NCI-H526 treated with DMSO at 0.1 percent for 48 hours (cell line): ENCODE measurements at places on chromosomes 13 and 19.
A peak's percentile ranks its signal among the peaks of the same experiment; 100 is the strongest.

- no peak for DNase-seq
Measured at GRCh38 chr19:10538204-10538983, 5.3 kb upstream of the ATG4D start.

DNA sequence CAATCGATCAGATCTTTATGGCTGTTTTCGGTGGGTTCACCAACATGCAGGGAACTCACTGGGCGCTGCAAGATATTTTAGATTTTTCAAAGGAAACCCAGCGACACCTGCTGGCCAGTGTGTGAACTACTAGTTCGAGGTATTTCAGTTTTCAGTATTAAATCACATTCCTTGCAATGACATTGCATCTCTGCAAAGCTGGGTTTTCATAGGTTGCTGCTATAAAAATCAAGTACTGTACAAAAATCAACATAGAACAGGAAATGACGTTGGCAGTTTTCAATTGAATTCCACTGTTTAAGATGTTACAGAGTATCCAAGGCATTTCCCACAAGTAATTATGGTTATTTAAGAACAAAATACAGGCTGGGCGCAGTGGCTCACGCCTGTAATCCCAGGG is 17.6 kb downstream of the LIG1 start:
- no peak for DNase-seq

GRCh38 chr13:80058626-80059025 is 282.3 kb downstream of the SPRY2 start:
- no peak for DNase-seq

DNA sequence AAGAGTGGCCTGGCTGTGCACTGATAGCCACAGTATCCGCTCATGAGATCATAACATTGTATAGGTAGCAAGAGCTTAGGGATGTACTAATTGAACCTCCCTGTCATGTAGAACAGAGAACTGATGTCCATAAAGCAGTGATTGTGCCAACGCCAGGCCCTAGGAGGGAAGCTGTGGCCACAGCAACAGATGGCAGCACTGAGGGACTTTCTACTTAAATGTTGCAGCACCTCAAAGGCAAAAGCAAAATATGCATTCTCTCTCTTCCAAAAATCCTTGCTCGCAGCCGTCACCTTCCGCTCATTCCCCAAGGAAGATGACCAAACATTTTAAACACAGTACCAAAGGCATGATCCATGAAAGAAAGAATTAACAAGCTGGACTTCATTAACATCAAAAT is 32.3 kb downstream of the COL4A1 start:
- no peak for DNase-seq

DNA sequence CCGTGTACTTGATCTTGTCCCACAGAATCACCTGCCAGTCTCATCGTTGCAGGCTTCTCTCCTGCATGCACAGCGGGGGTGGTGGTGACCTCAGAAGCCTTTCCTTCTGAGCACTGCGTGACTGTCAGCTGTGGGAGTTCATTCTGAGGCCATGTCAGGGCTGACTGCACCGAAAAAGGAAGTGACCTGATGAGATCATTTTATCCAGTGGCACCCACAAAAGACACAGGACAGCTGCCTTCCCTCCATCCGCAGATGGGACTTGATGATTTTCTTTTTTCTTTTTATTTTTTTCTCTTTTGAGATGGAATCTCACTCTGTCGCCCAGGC is 89.7 kb downstream of the RAB20 start:
- no peak for DNase-seq

DNA sequence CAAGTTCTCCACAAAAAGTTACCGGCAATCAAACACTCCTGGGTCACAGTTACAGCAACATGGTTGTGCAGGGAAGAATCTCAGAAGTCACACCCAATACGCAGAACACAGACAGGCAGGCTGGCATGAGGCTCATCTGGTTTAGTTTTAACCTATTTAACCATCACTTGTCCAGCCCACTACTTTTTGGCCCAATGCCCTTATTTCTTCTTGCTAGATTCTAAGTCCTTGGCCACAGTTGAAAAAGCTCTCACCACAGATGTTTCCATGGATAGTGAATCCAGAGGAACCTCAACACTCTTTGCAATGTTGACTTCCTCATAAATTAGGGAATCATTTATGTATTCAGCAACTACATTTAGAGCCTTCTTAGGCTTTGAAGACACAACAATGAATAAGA is 50.7 kb upstream of the FNDC3A start:
- no peak for DNase-seq

DNA sequence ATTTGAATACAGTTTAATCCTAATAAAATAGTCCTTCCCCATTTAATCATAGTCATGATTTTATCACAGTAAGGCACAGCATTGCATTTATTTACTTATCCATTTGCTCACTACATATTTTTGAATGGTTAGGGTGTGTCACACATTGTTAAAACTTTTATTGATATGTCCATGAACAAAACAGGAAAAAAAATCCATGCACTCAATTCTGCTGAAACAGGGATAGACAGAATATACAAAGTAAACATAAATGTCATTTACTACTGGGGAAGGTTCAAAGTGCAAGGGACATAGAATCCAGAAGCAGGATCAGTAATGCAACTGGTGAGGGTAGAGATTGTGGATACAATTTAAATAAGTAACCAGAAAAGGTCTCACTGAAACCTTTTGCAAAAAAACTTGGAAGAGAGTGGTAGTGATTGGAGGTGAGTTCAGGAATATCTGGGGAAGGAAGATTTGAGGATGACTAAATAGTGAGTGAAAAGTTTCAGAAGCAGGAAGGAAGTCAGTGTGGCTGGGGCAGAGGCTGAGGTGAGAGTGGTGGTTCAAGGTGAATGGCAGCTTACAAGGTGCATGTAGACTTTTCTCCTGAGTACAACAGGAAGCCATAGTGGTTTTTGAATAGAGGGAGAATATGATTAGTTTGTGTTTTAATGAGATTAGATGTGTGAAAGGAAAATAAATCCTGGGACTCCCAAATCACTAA is 387.2 kb upstream of the ATXN8OS start:
- DNase-seq, result no peak

DNA sequence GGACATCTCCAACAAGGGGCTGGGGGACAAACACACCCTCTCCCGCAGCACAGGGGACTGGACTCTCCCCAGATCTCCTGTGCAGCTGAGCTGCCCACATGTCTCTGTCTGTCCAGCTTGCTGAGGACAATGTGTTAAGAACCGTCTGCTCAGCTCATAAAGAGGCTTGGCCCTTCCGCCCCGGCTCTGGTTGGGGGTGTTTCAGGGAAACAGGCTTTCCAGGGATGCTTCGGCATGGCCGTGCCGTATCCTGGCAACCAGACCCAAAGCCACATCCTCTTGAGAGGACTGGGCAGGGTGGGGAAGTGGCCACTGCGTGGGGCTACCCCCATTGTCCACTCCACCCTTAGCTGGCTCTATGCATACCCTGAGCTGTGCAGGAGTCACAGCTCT is 41.1 kb upstream of the CHST8 start:
- no peak for DNase-seq

DNA sequence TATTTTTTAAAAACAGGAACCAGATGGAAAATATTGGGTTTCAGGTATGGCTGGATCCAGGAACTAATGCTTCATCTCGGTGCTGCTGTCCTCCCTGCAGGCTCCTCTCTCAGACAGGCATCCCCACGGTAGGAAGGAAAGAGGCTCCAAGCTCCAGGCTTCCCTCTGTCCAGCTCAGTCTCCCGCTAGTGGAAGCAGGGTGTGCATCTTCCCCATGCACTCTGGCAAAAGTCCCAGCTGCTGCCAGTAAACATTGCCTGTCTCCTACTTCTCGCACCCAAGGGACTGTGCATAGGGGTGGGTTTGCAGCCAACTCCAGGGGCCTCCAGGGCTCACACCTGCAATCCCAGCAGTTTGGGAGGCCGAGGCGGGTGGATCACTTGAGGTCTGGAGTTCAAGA is 29.2 kb downstream of the IL12RB1 start:
- no peak for DNase-seq

- no peak for DNase-seq
Measured at GRCh38 chr13:113061271-113061625, 44.3 kb upstream of the F7 start.

DNA sequence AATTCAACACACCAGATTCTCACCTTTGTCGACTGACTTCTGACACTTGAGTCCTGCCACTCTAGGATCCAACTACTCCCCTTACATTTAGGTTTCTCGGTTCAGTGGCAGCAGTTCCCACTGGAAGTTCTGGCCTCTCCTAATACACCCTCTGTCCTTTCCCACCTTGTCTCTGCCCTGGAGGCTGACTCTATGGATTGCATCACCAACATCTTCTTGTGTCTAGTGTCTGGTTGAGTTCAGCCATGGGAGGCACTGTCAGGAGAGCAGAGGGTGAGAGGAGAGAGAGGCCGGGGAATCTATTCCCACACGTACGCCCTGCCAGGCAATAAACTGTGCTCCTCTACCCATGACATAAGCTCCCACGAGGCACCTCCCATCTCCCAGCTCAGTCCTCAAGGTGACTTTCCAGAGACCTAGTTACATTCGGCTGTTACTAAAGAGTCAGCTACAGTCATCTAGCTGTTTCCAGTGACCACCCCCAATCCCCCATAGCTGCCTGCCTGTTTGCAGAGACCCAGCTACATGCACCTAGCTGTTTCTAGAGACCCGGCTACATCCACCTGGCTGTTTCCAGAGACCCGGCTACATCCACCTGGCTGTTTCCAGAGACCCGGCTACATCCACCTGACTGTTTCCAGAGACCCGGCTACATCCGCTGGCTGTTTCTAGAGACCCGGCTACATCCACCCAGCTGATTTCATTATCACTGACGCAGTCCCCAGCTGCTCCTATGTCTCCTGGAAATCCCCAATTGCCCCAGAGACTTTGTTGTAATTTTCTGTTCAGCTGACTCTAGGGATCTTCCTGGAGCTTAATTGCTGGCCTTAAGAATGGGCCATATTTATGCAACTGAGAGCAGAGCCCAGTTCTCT is 8.1 kb upstream of the LILRB4 start:
- no peak for DNase-seq

DNA sequence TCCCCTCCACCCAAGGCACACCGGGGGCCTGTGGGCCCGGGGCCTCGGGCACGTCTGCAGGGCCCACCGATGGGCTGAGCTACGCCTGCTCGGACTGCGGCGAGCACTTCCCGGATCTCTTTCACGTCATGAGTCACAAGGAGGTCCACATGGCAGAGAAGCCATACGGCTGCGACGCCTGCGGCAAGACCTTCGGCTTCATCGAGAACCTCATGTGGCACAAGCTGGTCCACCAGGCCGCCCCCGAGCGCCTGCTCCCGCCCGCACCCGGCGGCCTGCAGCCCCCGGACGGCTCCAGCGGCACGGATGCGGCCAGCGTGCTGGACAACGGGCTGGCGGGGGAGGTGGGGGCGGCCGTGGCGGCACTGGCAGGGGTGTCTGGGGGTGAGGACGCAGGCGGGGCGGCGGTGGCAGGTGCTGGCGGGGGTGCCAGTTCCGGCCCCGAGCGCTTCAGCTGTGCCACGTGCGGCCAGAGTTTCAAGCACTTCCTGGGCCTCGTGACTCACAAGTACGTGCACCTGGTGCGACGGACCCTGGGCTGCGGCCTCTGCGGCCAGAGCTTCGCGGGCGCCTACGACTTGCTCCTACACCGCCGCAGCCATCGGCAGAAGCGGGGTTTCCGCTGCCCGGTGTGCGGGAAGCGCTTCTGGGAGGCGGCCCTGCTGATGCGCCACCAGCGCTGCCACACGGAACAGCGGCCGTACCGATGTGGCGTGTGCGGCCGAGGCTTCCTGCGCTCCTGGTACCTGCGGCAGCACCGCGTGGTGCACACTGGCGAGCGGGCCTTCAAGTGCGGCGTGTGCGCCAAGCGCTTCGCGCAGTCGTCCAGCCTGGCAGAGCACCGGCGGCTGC is 8.6 kb downstream of the ZNF784 start:
- no peak for DNase-seq

- no peak for DNase-seq
Measured at GRCh38 chr13:38421590-38422560, 72.2 kb downstream of the UFM1 start.

- no peak for DNase-seq
Measured at GRCh38 chr19:32680986-32681385, 5.3 kb downstream of the RGS9BP start.

GRCh38 chr19:43651758-43652545 is 12.3 kb upstream of the CADM4 start:
- DNase-seq, result peak; percentile 59

DNA sequence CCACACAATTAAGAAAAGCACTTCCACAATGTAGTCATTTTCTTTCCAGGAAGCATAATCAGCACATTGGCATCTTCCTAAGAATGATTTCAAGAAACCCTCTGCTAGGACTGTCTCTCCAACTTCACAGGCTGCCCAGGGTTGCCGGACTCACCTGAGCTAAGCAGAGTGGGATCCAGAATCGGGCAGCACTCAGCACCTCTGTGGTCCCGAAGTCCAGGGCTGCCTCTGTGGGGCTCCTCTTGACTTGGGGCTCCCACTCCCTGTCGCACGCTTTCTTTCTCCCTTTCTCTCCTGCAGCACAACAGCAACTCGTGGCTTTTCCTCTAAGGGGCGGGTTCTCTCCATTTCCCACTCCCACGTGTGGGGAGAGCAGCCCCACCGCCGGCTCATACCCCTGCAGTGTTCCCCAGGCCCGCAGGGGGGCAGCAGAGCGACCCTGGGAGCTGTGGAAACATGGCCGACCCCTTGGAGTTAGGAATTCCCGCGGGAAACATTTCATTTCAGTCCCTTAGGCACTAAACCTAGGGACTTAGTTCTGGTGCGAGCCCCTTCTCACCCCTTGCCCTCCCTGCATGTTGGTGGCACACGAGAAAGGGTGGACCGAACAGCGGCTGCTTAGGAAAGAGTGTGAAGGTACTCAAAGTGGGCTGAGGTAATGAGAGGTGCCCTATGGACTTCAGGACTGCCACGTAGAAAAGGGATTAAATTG is at the start of gene TMEM272:
Gene TMEM272 (minus strand): TSS at position 316 of the 712 bp plus-strand sequence. CDS start 6,647 bp downstream, outside the sequence.
- DNase-seq, result peak; percentile 69

DNA sequence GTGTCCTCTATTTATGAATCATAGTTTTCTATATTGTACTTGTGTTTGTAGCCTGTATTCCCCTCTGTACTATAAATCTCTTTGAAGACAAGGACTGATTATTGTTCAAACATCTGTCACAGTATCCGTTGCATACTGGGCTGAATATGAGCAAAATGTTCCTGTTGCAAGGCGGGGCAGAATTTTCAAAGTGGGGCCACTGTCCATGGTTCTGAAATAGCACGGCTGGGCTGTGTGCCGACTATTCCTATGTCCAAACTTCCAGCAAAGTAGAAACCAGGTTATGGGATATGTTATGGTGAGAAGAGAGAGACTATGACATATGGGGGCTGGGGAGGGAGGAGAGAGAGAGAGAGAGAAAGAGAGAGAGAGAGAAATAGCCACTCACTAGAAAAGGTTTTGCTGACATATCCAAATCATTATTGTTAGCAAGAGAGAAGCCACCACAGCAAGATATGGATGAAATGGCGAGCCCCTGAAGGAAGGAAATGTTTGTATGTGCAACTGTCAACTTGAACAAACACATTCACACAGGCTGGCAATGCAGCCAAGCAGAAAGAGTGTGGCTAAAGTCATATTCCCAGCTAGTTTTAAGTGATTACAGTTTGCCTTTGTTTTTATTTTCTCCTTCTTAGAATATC is 107.0 kb upstream of the GPR12 start:
- no peak for DNase-seq
